ENCODE measurements at places on chromosomes 5 and 9.

- no peak for DNase-seq
Measured at GRCh38 chr5:78750281-78750680, 101.7 kb upstream of the LHFPL2 start.

DNA sequence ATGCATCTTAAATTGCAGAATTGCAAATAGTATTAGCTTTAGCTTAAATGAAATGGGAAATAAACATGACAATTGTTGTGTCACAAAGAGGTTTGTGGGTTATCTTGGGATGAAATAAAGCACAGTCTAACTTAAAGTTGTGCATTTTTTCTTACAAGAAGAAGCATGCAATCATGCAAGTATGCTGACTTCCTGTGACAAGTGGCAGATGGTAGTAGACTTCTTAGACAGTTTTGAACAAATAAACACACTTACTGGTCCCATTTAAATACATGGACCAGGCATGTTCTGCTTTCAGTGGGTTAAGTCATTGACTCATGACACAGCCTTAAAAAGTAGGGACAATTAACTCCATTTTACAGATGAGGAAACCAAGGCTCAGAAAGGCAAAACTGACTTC, 15.9 kb upstream of the C5orf63 start:
- DNase-seq = no peak

DNA sequence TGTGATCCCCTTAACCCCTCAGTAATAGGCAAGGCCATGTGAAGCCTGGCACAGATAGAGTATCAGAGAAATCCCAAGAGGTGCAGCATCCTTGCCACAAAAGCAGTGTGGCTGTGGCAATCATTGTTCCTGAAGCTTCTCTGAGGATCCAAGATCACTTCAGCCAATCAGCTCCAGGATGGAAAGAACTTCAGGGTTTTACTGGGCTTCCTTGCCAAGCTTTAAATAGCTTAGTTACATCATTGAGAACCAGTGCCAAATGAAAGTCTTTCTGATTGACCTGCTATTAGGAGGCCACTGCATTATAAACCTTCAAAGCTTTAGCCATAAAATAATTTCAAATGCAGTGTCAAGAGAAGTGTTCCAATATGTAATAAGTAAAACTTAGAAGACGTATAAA, 430.6 kb downstream of the PIK3R1 start:
- DNase-seq = no peak

GRCh38 chr5:138082033-138082432, 1.8 kb upstream of the WNT8A start:
- no peak for DNase-seq

GRCh38 chr5:52910071-52910470, 79.1 kb upstream of the ITGA2 start:
- DNase-seq = no peak

DNA sequence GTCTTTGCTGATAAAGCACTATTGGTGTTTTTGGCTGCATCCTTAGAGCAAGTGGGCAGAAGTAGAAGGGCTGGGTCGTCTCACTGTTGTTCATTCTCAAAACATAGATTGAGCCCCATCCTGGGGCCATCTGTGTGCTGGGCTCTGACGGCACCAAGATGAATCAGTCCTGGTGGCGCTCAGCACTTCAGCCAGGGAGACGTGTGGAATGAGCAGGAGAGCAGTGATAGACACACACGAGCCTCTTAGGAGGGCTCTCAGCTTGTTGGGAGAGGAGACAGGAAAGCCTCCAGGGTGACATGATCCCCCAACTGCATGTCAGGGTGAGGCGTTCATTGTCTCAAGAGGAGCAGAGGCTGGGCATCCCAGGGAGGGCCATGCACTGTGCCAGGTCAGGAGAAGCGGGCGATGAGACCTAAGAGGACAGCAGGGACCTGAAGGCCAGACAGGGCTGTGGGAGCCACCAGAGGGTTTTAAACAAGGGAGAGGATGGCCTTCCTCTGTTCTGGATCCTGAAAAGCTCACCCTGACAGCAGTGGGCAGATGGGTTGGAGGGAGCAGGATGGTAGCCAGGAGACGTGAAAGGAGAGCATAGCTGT, 115.8 kb downstream of the DAB2IP start:
- no peak for DNase-seq

DNA sequence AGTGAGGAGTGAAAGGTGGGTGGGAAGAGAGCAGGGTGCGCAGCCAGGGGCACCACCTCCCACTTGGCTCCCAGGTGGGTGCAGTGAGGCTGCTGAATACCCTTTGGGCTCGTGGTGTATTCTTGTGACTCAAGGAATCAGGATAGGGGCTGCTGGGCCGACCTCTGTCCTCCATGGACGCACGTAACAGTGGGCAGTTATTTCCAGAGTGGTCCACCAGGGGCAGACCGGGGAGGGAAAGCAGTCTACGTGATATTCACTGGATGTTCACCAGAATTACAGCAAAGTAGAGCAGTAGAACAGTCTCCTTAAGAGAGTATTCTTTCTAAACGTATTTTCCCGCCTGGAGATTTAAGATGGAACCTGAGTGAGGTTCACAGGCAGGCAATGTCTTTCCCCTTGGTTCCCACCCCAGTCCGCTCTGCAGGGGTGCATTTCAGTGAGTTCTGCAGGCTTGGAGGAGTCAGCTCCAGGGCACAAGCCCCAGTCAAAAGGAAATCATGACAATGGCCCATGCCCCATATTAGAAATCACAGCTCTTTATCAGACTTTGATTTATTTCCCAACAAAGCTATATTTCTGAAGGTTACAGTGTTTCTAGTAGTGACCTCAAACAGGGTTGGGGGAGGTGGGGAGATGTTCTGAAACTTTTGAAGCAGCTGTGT, 88.7 kb downstream of the SYK start:
- DNase-seq = no peak

GRCh38 chr9:123424131-123424530, 68.1 kb downstream of the CRB2 start:
- no peak for DNase-seq

DNA sequence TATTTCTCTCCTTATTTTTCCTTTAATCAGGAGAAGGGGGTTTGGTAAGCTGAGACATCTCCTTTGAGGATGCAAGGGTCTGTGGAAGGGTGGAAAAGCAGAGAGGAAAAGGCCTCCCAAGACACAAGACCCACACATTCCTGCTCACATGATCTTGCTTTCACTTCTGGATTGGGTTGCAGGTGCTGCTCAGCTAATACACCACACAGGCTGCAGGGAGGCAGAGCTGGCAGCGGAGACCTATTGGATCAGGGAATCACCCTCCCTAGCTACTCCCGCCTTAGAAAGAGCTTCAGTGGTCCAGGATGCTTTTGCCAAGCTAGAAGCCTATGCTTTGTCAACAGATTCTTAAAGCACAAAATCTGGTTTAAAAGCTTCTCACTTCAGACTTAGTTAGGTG, 87.6 kb upstream of the IL33 start:
- DNase-seq = no peak

- no peak for DNase-seq
Measured at GRCh38 chr5:178080618-178081410, 32.5 kb upstream of the N4BP3 start.

DNA sequence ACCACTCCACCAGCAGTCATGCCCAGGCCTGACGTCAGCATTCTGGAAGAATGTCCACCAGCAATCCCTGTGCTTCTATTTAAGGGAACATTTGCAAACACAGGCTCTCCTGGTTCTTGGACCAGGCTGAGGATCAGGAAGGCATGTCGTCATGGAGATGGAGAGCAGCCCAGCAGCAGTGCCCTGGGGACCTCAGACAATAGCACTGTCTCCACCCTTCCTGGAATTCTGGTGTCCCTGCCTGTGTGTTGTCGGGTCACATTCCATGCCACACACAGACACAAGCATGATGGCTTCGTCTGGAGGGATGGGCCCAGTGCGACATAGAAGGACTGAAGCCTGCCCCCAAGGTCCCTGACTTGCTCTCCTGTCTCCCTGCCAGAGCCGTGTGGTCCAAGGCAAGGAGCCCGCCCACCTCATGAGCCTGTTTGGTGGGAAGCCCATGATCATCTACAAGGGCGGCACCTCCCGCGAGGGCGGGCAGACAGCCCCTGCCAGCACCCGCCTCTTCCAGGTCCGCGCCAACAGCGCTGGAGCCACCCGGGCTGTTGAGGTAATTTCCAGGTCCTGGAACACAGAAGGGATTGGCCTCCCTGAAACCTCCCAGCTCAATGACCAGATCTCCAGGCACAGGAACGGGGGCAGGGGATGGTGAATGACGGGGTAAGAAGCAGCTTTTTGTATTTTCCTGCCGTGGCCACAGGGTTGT, 43.8 kb downstream of the STOM start:
- DNase-seq = peak; percentile 53

DNA sequence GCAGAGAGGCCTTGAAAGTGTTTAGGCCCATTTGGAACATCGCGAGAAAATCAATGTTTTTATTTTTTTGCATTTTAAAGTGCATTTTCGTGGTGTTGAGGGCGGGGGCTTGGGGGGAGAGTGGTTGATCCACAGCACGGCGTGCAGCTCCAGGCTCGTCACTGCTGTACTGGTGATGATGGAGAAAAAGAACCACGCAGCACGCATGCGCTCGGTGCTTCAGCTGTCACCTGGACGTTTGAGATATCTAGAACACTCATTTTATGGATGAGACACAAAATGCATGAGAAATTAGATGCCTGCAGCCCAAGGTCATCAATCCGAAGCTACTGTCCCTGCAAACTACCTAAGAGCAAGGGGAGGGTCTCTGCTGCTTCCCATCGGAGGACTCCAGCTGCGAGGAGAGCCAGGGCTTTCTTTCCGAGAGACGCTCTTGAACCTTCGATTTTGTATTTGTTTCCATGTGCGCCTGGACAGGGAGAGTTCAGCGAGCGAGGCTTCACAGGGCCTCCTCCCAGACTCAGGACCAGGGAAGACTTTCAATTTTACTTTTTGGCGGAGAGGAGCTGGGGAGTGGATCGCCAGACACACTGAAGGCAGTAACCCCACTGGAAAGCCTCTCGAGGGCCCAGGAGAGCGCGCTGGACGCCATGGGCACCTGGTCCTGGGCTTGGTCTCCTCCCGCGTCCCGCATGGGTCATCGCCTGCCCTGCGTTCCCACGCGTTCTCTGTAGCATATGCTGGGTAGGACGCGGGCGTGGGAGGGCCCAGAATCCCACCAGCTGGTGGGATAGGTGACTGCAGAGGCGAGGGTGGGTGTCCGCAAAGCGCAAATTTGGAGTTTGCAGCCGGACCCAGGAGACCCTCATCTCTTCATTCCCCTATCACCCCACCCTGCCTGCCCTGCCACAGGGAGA, 2.5 kb downstream of the DMRT2 start:
- DNase-seq = no peak

- no peak for DNase-seq
Measured at GRCh38 chr9:122286764-122287163, 22.1 kb downstream of the MRRF start.

DNA sequence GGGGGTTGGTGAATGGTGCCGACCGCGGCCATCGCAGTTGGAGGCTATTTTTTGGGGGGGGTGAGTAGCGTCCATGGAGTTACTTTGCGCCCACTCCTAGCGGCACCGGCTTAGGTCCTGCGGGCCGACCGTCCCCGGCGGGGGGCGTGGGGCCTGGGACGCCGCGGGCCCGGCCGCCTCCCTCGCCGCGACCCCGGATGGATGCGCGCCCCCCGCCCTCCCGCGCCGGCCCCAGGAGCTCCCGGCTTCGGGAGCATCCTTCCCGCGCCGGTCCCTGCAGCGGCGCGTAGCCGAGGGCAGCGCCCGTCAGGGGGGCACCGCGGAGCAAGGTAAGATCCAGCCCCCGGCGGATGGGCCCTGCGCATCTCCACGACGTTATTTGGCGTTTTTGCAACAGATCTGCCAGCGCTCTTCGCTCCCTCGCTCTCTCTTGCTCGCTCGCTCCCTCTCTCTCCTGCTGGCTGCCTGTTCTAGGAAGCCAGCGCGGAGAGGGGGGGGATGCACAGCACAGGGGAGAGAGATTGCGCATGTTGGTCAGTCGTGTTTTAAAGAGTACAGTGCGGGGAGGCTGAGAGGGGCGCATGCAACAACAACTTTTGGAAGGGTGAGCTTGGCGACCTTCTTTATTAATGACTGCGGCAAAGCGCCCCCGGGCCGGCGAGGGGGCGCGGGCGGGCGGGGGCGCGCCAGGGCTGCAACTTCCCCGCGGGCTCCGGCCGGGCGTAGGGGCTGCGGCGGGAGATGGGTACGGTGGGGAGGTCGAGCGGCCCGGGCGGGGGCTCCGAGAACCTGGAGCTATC, 413 bp downstream of the JADE2 start:
- peak; percentile 84 for DNase-seq

GRCh38 chr5:135743705-135744411, 90.6 kb upstream of the SLC25A48 start:
- DNase-seq = no peak

- DNase-seq = no peak
Measured at GRCh38 chr9:124780757-124781151, 3.8 kb downstream of the OLFML2A start.

DNA sequence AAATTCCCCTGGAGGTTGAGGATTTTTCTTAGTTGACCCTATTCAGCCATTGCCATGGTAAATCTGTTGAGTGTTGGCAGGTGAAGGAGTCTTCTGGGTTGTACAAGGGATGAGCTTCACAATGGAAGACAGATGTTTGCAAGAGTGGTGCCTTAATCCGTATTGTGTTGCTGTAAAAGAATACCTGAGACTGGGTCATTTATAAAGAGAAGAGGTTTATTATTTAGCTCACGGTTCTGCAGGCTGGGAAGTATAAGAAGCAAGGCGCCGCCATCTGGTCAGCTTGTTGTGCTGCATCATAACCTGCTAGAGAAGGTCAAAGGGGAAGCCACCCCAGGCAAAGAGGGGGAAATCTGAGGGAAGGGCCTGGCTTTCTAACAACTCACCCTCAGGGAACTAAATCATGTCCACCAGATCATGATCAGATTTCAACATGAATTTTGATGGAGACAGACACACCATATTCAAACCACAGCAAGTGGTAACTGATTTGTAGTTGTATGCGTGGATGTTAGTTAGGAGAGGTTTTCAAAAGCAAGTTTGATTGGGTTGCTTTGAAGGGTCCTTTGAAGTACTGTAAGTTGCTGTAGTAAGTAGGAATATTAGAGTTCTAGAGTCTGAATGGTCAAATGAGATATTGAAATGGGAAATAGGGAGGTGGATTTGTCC, 2.5 kb downstream of the TNPO1 start:
- peak; percentile 77 for DNase-seq

DNA sequence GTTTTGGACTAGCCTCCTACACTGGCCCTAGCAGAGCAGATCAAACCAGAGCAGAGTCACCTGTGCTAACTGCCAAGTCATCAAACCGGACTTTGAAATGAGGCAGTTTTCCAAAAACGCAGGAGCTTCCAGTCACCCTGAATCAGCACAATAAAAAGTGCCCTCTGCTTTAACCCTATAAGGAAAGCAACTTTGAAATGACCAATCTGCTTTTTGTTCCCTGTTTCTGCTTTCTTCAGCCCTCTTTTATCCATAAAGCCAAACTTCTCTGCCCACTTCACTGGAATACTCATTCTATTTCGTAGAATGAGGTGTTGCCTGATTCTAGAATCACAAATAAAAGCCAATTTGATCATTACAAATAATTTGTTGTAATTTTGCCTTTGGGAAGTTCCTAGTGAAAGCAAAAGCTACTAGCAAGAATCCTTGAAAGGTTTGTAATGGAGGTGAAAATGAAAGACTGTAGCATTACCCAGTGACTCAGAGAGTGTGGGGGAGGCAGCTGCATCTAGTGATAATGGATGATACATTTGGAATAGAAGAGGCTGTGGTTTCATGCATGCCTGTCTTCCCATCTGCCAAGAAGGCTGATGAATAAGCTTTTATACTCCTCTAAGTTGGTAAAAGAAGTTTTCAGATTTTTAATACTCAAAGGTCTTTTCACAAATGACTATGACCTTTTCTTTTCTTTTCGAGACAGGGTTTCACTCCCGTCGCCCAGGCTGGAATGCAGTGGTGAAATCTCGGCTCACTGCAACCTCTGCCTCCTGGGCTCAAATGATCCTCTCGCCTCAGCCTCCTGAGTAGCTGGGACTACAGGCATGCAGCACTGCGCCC, 14.9 kb downstream of the SPAAR start:
- no peak for DNase-seq

Measured in G401 (cell line).